NCI-H1417 treated with DMSO at 0.1 percent for 48 hours (cell line): ENCODE measurements at places on chromosomes 6 and 20.
A peak's percentile ranks its signal among the peaks of the same experiment; 100 is the strongest.

DNA sequence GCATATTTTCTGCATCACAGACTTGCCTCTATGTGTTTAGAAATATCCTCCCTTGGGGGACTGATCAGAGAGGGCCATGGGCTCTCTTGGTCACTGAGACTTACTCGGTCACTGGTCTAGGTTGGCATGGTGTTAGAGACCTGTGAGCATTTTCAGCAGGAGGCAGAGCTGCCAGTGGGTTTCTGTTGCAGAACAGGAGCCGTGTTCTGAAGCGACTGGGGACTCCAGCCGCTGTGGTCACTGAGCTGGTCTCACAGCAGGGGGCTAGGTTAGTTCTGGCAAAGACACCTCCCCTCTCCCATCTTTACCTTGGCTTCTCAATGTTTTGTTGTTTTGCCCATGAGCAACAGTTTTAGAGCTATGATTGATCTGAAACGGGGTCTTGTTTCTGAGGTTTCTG lies 8.7 kb downstream of the TMEM181 start:
- DNase-seq: no peak

- DNase-seq: no peak
Measured at GRCh38 chr6:102918161-102918560, 1524.7 kb downstream of the GRIK2 start.

- DNase-seq: peak; percentile 63
Measured at GRCh38 chr6:27145731-27146455, 101.6 kb upstream of the PRSS16 start.

DNA sequence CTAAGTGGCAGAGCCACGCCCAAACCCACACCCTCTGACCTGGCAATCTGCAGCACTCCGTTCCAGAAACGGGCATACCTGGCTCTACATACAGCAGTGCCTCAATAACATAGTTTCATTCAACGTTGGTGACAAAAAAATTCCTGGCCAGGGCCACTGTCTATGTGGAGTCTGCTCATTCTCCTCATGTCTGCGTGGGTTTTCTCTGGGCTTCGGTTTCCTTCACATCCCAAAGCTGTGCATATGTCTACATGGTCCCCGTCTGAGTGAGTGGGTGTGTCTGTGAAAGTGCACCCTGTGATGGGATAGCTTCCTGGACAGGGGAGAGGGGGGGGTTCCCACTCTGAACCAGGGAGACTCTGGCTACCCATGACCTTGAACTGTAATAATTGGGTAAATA lies 2.1 kb downstream of the KIAA0319 start:
- DNase-seq: no peak

DNA sequence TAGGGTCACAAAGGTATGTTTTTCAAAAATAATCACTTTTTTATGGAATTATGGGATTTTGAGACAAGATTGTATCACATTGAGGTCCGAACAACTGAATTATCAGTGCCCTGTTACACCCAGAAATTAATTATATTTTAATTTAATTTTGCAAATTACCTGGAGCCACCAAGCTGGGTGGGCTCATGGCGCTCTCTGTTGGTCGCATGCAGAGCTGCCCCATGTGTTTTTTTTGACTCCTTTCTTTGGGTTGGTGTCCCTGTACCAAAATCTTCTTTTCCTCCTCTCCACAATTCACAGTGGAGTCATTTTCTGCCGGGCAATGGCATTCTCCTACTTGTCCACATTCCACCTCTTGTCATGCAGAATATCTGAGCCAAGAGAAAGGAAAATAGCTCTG lies 38.9 kb upstream of the FRMD1 start:
- DNase-seq: no peak

- DNase-seq: no peak
Measured at GRCh38 chr6:131911951-131912350, 39.2 kb downstream of the CCN2 start.

DNA sequence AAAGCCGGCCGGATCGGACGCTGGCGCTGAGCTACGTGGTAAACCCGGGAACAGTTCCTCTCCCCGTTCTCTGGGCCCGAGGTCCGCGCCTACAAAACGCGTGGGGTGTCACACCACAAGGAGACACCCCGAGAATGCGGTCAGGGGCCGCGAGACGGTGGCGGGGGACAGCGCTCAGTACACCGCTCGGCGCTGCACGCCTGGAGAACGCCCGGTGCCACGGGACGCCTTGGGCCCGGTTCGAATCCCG lies 670 bp downstream of the NCOA5 start:
- no peak for DNase-seq

DNA sequence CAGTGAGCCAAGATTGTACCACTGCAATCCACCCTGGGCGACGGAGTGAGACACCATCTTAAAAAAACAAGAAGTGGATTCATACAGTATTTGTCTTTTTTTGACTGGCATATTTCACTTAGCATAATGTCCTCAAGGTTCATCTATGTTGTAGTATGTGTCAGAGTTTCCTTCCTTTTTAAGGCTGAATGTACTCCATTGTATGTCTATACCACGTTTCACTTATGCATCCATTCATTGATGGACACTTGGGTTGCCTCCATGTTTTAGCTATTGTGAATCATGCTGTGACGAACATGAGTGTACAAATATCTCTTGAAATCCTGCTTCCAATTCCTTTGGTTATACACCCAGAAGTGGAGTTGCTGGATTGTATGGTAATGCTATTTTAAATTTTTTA lies 28.9 kb upstream of the FAM83D start:
- DNase-seq: no peak

DNA sequence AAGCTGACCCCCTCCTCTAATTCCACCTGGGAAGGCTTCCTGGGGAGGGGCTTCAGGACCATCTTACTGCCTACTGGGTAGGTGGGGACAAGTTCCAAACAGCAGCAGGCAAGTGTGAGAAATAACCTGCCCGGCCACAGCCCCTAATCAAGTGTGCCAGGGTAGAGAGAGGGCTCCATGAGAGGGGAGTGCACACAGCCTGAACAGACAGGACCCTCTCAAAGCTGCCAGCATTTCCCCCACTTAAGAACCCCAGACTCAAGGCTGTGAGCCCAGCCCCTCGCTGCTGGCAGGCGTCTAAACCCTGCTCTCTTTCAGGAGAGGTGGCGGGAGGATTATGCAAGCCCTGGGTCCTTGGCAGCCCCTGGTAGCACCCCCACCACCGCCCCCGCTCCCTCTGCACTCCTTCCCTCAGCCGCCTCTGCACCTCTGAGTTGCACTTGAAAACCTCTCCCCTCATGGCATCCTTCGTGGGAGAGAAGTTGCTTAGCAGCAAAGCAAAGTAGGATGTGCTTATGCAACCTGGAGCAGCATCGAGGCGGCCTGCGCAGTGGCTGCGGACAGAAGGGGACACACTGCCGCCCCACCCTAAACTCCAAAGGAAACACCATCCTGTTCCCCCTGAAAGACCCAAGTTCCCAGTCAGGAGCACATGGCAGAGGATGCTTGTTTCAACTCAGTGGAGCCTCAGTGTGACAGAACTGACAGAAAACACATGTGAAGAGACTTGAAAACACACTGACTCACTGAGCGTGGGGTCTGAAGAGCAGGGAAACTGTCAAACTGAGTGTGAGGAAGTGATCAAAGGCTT lies 10.5 kb downstream of the DDRGK1 start:
- no peak for DNase-seq

DNA sequence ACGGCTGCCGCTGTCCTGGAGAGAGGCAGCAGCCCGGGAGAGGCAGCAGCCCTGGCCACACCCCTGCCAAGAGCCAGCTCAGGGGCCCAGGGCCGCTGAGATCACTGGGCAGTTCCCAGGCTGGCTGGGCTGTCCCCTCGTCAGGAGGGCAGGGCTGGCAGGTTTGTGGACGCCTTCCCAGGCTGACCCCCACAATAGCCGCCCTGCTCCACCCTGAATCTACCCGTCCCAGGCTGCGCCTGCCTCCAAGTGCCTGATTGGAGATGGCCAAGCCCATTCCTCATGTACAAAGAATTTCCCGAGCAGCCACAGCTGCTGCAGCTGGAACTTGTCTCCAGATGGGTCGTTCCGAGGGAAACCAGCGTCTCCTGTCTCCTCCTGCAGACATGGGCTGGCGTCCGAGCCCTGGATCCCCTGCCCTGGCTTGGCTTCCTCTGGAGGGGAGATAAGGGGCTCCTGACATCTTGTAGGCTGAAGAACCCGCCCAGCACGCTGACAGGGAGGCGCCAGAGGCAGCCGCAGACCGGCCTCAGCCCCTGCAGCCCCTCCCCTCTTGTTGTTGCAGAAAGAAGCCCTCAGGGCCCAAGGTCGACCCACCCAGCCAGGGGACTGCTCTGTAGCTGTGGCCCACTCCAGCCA lies 9.4 kb upstream of the GATA5 start:
- DNase-seq: no peak

GRCh38 chr6:110356778-110357177 lies 1.4 kb downstream of the METTL24 start:
- no peak for DNase-seq

DNA sequence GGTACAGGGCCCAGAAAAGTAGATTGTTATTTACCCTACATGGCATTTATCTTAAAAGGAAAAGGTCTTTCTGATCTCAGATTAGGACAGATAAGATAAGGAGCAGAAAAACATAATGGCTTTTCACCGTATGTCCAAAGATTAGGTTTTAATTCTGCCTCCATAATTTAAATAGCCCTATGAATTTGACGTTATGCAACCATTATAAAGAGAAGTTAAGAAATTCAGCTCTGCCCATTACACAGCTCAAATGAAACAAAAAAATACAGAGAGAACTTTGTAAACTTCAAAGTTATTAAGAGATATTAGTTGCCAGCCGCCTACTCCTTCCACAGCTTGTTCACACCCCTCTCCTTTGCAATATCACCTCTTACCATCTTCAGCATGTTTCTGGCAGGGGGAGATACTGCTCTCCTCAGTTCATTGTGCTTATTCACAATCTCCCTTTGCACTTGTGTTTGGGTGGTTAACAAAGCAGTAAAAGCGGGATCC lies 8.1 kb downstream of the CRISP3 start:
- DNase-seq: no peak

- DNase-seq: no peak
Measured at GRCh38 chr20:62571669-62572344, 70.5 kb upstream of the SLCO4A1 start.

GRCh38 chr6:89047473-89047872 lies 33.1 kb upstream of the PNRC1 start:
- DNase-seq: no peak

DNA sequence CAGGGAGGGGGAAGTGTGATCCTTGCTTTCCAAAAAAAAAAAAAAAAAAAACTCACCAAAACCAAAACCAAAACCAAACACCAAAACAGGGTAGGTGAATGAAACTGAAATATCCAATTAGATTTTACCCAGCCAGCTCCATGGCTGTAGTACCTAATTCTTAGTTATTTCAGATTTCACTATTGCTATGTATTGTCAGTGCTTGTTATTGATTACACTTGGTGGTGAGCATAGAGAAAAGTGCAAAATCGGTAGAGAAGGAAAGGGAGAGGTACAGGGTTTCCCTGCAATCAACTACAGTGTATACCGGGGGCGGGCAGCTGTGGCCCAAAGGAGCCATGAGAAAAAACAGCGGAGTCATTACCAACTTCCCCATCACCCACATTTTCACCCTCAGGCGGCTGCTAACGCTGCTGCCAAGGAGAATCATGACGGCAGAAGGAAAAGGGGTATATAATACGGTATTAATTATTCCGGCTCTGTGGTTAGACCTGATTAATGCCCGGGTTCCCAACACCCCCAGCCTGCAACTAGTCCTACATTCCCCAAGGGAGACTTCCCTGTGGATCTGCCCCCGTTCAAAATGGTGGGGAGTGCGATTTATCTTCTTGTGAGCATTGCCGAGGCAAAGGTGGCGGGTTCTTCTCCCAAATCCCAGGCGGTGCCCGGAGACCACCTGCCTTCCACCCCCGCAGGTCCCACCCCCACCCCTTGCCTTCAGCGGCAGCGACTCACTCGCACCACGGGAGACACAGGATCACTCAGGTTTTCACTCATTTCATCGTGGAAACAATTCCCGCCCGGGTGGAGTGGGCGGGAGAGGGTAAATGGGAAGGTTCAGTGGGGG lies at the start of gene C6orf62:
Gene C6orf62, minus strand, starts transcription at position 30 of the 847 bp plus-strand sequence. CDS start 486 bp downstream, outside the sequence.
- DNase-seq: no peak

GRCh38 chr6:116447496-116448011 lies 13.6 kb upstream of the CALHM6 start:
- DNase-seq: no peak

DNA sequence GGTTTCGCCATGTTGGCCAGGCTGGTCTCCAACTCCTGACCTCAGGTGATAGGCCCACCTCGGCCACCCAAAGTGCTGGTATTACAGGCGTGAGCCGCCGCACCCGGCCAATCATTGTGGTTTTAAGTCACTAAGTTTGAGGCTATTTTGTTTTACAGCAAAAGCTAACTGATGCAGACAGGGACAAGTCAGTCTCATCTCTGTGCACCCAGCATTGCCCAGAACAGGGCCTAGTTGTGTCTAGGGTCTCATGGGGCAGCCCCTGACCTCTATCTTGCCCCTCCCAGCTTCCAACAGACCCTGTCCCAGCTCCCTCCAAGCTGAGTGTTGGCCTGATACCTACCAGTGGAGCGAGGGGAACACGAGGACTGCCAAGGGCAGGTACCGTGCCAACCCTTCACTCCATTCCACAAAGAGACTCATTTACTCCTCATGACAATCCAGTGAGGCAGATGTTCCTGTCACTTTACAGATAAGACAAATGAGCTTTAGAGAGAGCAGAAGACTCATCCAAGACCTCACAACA lies 8.9 kb upstream of the RBCK1 start:
- no peak for DNase-seq

GRCh38 chr6:108635505-108636226 lies 74.9 kb downstream of the FOXO3 start:
- DNase-seq: no peak

GRCh38 chr20:58623579-58624473 lies 27.3 kb upstream of the STX16 start:
- no peak for DNase-seq

GRCh38 chr20:34268851-34269636 lies 27.8 kb downstream of the ASIP start:
- DNase-seq: no peak

DNA sequence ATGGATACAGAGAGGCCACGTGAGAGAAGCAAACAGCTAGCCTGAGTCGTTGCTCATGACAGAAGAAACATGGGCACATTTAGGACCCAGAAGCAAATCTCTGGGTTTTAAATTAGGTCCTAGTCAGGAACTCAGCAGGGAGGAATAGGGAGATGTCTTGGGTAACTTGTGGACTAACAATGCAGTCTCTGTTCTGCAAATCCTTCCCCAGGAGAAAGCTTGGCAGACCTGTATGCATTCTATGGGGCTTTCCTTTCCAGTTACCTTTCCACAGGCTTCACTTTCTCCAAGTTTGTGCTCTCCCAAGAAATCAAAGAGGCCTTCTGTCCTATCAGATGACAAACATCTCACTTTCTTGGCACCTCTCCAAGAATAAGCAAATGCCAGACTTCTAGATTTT lies 47.2 kb upstream of the PLCB4 start:
- DNase-seq: no peak

DNA sequence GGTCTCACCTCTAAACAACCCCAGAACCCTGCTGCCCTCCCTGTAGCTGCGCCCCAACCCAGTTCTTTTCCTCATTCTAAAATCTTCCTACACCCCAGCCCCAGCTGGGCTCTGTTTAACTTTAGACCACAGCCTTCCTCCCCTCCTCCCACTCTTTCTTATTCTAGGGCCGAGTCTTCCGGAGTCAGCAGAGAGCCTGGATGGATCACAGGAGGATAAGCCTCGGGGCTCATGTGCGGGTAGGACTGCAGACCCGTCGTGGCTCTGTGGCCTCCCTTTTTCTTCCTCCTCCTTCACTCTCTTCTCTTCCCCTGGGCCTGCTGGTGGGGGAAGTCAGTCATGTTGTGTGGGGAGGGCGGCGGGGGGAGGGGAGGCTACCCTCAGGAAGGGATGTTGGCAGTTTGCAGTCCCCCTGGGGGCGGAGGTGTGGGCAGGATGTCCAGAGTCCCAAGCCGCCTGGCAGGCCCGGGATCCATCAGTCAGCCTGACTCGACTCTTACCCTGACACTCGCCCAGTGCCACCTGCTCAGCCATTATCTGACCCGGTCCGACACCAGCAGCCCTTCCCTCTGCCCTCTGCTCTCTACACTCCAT lies 8.1 kb downstream of the CAPN11 start:
- DNase-seq: no peak
